ENCODE measurements at places on chromosomes 11 and 22. TPM values are rescaled to one million over a fixed set of nuclear protein-coding genes. Genes with fewer than 3 reads are reported as not detected.

- peaks cover 6% of the 10 kb centered on the region for H3K27me3 ChIP-seq
- no peak for DNase-seq
- no peaks in the 10 kb centered on the region for H3K4me1 ChIP-seq
- H3K36me3 ChIP-seq, result peaks cover 1% of the 10 kb centered on the region
These were observed 960.6 kb downstream of the BRD1 start for GRCh38 chr22:48866906-48867681.

- peaks cover 4% of the 10 kb centered on the region for H3K36me3 ChIP-seq
- H3K4me1 ChIP-seq, result peaks cover 19% of the 10 kb centered on the region
- H3K27ac ChIP-seq, result no peak overlapping the region
- DNase-seq, result no peak
- H3K4me3 ChIP-seq, result no peak overlapping the region
These were observed 59.1 kb upstream of the ARFGAP3 start for GRCh38 chr22:42915980-42916765.

DNA sequence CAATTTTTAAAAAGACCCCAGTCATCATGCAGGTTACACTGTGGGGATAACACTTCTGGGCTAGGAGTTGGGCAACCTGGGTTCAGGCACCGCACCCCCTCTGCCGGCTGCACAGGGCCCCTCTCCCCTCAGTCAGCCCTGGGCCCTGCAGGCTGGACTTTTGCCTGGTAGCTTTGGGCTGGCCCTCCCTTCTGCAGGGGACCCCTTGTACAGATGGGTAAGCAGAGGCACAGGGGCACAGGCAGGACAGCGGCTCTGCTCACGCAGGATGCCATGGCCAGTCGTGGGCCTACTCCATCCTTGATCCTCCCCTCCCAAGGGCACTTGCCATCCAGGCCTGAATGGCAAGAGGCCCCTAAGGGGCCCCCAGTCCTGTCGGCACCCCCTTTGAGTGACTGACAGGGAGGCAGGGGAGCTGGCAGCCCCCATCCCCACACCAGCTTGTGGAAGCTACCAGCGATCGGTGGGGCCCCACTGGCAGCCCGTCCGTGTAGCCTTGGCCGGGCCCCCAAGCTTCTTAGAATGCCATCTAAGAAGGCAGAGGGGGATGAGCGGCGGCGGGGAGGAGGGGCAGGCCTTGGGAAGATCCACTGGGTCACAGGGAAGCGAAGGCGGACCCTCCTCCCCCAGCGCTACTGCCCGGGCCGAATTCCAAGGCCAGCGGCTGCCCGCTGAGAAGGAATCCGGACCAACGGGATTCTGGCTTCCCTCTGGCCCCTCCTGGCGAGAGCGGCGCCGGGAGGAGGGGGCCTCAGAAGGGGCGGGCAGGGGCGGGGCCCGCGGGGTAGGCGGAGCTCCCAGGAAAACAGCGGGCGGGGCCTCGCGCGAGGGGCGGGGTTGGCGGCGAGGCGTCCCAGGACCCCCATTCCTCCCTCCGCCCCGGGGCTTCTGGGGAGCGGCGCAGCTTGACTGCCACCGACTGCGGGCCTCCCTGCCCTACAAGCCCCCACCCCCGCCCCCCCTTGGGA lies 6.8 kb upstream of the CHKA start:
- H3K36me3 ChIP-seq, result peaks cover 8% of the 10 kb centered on the region
- DNase-seq, result no peak
- peaks cover 14% of the 10 kb centered on the region for H3K27me3 ChIP-seq
- no peak overlapping the region for H3K4me3 ChIP-seq
- no peak overlapping the region for H3K27ac ChIP-seq
- peaks cover 2% of the 10 kb centered on the region for H3K4me1 ChIP-seq

DNA sequence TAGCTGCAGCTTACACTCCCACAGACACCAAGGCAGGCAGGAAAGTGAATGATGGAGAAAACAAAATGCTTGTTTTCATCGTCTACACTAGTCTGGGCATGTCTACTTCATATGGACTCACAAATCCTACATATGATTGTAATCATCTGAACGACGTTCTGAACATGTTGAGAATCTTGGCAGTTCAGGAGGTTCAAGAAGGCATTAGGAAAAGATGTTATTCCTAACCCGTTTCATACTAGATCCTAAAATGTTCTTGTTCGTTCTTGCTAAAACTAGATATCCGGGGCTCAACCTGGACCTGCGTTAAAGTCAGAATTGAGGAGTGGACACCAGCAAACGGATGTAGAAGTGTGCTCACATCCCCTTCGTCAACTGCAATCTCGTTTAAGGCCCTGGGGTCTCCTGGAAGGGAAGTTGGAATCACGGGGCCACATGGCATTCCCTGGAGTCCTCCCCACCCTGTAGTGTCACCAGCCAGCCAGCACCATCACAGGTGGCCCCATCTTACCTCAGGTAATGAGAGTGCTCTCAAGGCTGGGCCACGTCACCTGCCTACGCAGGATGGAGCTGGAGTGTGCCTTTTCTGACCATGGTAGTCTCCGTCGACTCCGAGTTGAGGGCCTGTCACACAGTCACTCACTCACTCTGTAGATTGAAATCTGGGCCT lies 37.3 kb downstream of the C11orf58 start:
- no peak overlapping the region for H3K27ac ChIP-seq
- peaks cover 2% of the 10 kb centered on the region for H3K27me3 ChIP-seq
- H3K4me3 ChIP-seq, result no peak overlapping the region
- no peaks in the 10 kb centered on the region for H3K4me1 ChIP-seq

The BSX gene
- total RNA-seq, result not detected

The VEGFB gene
- total RNA-seq, result 74.5 TPM

DNA sequence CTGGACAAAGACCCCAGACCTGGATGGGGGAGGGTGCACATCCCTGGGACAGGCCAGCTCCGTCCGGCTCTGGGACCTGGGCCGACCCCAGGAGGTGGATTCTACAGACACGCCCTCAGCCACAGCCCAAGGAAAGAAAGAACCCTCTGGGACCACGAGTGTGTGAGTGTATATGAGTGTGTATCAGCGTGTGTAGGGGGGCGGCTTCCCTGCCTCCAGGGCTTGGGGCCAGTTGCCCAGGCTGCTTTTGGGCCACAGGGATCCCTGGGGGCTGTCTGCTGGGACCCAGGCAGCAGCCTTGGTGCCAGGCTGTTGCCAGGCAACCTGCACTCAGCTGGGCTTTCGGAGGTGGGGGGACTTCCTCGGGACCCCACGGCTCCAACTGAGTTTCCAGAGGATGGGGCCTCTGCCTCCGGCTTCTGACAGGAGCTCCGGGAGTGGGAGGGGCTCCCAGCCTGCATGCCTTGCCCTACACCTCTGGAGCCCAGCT lies 8.9 kb downstream of the DUSP8 start:
- no peak overlapping the region for H3K27ac ChIP-seq
- no peaks in the 10 kb centered on the region for H3K4me1 ChIP-seq
- DNase-seq, result no peak

DNA sequence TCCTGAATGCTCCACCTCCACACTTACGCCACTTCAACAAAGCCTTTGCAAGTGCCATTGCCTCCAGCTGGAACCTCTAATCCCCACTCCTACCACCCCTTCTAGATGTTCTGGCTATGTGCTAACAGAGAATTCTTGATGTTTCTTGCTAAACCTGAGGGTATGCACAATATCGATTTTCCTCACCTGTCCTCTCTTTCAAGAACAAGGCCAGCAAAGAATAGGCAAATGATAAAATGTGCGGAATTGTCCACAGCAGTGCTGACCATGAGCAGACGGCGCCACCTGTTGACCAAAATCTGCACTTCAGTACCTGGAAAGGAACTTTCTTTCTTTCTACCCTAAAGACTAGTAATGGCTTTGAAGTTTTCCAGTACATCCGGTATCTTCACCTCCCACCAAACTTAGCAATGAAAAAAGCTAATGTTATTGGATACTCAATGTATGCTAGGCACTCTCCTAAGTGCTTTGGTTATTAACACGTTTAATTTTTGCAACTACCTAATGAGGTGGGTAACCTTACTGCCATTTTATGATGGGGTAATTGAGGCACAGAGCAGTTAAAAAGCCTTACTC lies 3.4 kb downstream of the TIMM10 start:
- no peaks in the 10 kb centered on the region for H3K27me3 ChIP-seq
- peaks cover 18% of the 10 kb centered on the region for H3K36me3 ChIP-seq
- DNase-seq, result peak; percentile 92

The TSGA10IP gene
- total RNA-seq, result not detected

The ARHGAP42 gene
- total RNA-seq, result not detected

DNA sequence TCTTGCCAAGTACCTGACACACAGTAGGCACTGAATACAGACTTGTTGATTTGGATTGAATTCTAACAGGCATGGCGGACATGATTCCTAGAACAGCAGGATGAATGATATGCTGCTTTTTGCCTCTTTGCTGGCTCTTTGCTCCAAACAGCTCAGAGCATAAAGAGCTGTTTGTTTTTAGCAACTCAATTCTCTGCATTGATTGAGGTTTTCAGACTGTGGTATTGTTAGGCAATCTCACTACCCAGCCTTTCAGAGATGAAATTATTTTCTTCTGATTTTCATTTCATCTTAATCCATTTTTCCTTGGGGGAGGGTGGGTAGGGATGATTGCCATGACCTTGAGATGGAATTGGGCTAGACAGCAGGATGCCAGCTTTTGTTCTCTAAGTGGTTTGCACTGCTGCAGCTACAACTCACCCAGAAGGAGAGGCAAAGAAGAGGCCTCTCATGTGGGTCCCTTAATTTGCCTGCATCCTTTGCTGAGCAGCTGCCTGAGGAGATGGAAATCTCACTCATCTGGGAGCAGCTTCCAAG lies 20.5 kb downstream of the COA4 start:
- no peak overlapping the region for H3K27ac ChIP-seq
- no peaks in the 10 kb centered on the region for H3K4me1 ChIP-seq
- H3K4me3 ChIP-seq, result no peak overlapping the region
- peaks cover 22% of the 10 kb centered on the region for H3K36me3 ChIP-seq
- H3K27me3 ChIP-seq, result no peaks in the 10 kb centered on the region

DNA sequence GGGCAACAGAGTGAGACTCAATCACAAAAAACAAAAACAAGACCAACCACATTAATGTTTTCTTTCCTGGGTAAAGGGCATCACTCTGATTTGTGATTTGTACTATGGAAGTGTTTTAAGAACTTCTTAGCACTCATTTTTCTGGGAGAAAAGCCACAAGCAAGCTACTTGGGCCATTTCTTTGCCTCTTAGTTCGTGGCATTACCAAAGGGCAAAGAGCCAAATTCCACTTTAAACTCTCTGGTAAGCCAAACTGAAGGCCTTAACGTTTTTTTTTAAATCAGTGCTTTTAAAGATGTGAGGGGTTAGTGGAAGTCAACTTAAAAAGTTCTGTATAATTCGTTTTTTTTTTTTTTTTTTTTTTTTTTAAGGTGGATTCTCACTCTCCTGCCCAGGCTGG lies 36.9 kb downstream of the CAT start:
- H3K4me3 ChIP-seq, result no peak overlapping the region
- H3K4me1 ChIP-seq, result no peaks in the 10 kb centered on the region
- no peak for DNase-seq
- H3K36me3 ChIP-seq, result peaks cover 4% of the 10 kb centered on the region
- no peaks in the 10 kb centered on the region for H3K27me3 ChIP-seq

DNA sequence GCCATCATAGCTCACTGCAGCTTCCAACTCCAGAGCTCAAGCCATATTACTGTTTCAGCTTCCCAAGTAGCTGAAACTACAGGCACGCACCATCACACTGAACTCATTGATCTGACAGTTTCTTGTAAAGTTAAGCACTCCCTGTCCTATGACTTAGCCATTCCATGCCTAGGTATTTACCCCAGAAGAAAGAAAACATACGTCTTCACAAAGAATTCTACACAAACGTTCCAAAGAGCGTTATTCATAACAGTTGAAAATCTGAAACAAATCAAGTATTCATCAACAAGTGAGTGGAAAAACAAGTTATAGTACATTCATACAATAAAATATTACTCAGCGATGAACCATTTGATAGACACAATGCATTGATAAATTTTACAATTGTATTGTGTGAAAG lies 7.8 kb upstream of the NLRP10 start:
- H3K27ac ChIP-seq, result no peak overlapping the region
- DNase-seq, result no peak
- H3K36me3 ChIP-seq, result no peaks in the 10 kb centered on the region

- H3K27ac ChIP-seq, result no peak overlapping the region
- peak; percentile 82 for DNase-seq
- peaks cover 20% of the 10 kb centered on the region for H3K27me3 ChIP-seq
- peaks cover 2% of the 10 kb centered on the region for H3K4me1 ChIP-seq
- no peaks in the 10 kb centered on the region for H3K36me3 ChIP-seq
- H3K4me3 ChIP-seq, result no peak overlapping the region
These were observed 23.4 kb upstream of the MPPED1 start for GRCh38 chr22:43388420-43388851.

DNA sequence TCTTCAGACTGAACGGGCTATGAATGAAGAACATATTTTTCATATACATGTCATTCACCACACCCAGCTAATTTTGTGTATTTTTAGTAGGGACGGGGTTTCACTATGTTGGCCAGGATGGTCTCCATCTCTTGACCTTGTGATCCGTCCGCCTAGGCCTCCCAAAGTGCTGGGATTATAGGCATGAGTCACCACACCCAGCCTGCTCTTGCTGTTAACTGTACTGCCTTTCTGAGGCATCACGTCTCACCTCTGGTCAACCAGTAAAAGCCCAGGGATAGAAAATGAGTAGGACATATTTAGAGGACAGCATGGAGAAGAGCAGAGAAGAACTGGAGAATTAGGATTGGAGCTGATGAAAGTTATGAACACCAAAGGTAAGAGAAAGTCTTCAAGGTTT lies 55.6 kb downstream of the APOL3 start:
- no peak overlapping the region for H3K4me3 ChIP-seq
- H3K27me3 ChIP-seq, result no peaks in the 10 kb centered on the region
- no peak for DNase-seq
- H3K27ac ChIP-seq, result no peak overlapping the region

DNA sequence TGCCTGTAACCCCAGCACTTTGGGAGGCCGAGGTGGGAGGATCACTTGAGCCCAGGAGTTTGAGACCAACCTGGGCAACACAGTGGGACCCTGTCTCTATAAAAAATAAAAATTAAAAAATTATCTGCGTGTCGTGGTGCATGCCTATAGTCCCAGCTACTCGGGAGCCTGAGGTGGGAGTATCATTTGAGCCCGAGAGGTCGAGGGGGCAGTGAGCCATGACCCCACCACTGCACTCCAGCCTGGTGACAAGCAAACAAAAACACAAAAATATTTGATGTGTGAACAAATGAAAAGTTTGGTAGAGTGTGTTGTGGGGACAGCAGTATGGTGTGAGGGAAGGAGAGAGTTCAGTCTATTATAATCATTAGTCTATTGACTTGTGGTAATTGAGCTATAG lies 90.8 kb upstream of the PARVA start:
- no peak overlapping the region for H3K4me3 ChIP-seq
- H3K27me3 ChIP-seq, result no peaks in the 10 kb centered on the region
- H3K27ac ChIP-seq, result no peak overlapping the region
- no peak for DNase-seq
- H3K36me3 ChIP-seq, result no peaks in the 10 kb centered on the region
